Activated CD8-positive, alpha-beta memory T cell treated with anti-CD3 and anti-CD28 coated beads for 4 hours (primary cell): ENCODE measurements at places on chromosomes 3 and 15.

DNA sequence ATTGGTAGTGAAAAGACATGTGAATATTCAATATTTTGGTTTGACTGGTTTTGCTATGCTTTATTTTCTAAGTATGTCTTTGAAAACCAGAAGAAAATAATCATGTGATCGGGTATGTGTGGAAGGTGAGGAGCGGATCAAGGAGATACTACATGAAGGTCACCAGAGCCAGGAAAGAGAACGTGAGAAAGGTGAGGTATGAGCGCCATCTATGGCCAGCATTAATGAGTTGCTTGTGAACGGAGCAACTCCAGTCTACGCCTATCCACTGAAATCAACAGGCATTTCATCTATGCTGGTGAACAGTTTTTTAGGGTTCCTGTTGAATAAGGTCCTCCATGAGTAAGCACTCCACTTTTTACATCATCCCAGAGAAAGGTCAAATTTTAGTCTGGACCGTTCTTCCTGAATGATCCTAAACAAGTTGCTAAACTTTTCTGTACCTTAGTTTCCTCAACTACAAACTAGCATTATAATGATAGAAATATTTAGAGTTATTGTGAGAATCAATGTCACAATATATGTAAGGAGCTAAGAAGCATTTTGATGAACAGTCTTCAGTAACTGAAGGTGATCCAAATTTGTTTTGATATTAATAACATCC, 1435.2 kb upstream of the CADM2 start:
- no peak for DNase-seq

GRCh38 chr3:132867526-132867925, 145.3 kb upstream of the NPHP3 start:
- DNase-seq, result no peak

- no peak for DNase-seq
These were observed 194.6 kb downstream of the FAM43A start for GRCh38 chr3:194879991-194880939.

DNA sequence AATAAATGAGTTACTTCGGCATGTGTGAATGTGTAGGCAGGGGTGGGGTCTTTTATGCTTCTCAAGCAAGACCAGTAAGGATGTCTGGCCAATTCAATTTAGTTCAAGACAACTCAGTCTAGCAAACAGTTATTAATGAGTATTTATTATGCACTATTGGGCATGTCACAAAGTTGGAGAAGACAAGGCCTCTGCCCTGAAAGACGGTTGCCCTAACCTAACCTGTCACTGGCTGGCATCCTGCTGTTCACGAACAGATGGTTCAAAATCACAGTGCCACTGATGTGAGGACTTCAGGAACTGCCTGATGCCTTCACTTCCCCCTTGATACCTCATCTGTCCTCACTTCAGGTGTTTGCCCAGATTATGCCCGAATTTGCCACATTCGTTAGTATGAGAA, 217.8 kb downstream of the SOX2 start:
- no peak for DNase-seq

DNA sequence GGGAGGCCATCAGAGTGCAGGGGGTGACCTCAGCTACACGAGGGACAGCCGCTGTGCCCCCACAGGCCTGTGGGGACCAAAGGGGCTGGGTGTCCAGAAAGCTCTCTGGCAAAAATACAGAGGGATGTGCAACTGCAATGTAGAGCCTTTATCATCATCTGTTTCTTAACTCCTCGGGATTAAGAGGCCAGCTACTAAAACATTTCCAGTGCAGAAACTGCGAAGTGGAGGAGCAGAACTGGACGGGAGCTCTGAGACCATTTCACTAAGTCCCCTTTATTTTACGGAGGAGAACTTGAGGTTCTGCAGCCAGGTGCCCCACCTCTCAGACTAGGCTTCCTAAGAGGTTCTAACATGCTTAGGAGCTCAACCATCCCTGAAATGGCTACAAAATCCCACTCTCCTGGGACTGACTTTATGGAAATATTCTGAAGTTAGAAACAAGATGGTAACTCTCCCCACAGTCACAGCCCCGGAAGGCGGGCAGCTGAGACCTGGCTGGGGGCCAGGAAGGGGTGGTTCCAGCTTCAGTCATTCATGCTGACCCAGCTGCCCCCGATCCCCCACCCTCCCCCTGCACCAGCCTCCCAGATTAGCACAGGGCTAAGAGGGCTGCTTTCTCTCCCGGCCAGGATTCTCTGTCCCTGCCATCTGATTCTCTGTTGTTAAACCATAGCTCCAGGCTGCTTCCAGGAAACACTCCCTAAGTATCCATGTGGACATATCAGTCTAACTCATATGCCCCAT, 40.3 kb downstream of the UMPS start:
- no peak for DNase-seq

DNA sequence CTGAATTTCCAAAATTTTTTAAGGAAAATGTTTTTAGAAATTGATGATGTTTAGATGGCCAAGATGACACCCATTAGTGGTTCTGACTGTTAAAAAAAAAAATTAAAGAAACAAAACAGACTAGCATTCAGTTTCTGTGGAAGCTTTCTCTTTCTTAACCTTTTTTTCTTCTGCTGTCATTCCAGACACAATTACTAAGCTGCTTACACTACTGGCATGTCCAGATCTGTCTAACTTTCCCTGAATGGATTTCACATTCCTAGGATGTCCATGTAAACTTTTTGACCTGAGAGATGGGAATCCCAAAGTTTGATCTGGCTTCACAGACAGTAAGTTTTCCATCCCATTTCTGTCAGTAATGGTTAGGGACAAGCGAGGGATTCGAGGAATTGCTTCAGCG, 10.3 kb upstream of the MTMR10 start:
- no peak for DNase-seq

DNA sequence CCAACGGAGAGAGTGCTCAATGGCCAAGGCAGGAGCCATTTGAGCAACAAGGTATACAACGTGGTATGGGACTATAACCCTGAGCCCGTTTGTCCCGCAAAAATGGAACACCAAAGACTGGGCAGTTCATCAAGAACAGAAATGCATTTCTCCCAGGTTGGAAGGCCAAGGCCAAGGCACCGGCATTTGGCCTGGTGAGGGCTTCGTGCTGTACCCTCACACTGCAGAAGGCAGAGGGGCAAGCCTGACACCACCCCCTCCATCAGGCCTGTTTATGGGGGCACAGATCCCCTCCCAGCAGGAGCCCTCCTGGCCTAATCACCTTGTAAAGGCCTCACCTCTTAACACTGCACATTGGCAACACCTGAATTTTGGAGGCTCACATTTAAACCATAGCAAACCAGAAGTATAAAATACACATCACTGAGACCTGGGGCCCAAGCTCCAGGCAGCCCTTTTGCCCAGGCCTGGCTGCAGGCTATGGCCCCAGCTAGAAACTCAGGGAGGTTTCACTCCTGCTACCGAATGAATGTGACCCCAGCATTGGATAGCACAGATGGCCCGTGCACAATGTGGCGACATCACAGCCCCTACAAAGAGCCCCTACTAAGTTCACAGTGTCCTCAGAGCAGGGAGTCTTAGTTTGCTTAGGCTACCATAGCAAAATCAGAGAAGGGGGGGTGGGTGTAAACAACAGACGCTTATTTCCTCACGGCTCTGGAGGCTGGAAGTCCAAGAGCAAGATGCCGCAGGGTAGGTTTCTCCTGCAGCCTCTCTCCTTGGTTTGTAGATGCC, 47.1 kb downstream of the KLF15 start:
- DNase-seq, result no peak

DNA sequence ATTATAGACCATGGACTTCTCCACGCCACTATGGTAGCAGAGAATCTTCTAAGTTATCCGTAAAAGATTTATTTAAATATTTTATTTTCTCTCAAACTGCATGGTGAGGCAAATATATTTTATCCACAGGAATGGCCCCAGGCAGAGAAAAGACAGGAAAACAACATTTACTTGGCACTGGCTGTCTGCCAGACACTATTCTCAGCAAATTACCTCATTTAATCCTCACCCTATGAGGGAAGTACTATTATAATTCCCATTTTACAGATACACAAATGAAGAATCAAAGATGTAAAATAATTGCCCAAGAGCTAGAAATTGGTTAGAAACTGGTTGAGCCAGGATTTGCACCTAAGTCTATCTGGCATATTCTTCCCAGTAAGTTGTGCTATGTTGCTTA, 361.4 kb upstream of the IL12A start:
- DNase-seq, result no peak

DNA sequence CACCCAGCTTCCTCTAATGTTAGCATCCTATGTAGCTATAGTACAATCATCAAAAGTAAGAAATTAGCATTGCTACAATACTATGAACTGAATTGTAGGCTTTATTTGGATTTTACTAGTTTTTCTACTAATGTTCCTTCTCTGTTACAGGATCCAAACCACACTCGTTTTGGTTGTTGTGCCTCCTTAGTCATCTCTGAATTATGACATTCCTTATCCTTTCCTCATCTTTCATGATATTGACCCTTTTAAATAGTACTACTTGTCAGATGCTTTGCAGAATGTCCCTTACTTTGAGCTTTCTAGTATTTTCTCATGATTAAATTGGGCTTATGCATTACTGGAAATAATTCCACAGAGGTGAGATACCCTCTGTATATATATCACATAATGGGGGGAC, 265.4 kb downstream of the VPS13C start:
- DNase-seq, result no peak

DNA sequence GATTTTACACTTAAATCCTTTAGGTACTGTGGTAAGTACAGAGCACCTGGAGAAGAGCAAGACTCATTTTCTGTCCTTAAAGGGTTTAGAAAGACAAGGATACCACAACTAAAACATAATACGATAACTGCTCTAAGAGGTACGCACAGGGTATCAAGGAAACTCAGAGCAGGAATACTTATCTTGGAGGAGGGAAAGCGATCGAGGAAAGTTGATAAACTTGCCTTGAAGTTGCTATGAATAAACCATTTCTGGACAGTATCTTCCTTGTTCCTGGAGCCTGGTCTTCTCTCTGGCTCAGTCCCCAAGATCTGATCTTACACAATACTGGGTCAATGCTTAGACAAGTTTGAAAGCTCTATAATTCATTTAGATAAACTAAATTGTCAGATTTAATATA, 17.6 kb upstream of the GATM start:
- DNase-seq, result no peak

GRCh38 chr3:190388703-190389102, 740 bp downstream of the CLDN16 start:
- DNase-seq, result no peak

DNA sequence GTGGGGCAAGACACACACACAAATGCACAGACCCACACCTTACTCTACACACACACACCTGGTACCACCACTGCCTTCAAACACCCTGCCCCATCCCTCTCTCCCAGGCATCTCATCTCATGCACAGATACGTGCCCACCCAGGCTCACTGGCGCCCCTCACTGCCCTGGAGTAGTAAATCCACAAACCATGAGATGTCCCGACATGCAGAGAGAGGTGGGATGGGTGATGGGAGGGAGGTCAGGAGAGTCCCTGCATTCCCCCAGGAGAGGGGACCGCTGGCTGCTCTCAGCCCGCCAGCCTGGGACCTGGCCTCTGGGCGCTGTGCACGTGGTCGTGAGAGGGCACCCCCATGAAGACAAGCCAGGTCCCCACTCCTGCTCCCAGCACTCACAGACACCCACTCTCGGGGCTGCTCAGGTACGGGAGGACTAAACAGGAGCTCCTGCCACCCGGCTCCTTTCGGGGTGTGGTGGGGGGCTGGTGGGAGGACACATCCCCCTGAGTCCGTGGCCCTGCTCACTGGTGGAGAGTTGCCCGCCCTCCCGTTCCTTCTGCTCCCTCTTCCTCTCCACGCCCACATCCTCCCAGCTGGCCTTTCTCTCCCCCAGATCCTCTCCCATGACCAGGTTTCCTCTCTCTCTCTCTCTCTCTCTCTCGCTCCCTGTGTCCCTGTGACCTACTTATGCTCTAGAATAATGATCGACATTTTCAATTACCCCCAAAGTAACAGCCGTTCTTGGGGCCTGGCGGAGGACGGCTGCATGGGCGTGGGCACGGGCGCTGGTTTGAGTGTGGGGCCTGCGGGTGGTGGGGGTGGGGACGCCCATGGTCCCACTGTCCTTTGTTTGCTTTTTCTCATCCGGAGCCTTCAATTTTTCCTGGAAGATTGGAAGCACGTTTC, 18.9 kb upstream of the CSPG4 start:
- no peak for DNase-seq

DNA sequence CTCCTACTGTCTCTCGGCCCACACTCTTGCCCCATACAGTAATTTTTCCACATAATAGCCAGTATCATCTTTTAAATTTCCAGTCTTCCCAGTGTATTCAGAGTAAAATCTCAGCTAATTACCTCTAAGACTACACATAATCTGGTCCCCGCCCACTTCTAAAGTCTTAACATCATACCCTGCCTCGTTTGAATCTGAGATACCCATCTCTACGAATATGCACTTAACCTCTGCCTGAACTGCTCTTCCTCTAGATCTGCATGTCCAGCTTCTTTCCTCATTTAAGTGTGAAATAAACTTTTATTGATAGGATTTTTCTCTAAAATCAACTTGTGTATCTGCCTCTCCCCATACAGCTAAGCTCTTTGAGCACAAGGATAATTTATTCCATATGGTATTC, 34.6 kb downstream of the COPS2 start:
- DNase-seq, result no peak

DNA sequence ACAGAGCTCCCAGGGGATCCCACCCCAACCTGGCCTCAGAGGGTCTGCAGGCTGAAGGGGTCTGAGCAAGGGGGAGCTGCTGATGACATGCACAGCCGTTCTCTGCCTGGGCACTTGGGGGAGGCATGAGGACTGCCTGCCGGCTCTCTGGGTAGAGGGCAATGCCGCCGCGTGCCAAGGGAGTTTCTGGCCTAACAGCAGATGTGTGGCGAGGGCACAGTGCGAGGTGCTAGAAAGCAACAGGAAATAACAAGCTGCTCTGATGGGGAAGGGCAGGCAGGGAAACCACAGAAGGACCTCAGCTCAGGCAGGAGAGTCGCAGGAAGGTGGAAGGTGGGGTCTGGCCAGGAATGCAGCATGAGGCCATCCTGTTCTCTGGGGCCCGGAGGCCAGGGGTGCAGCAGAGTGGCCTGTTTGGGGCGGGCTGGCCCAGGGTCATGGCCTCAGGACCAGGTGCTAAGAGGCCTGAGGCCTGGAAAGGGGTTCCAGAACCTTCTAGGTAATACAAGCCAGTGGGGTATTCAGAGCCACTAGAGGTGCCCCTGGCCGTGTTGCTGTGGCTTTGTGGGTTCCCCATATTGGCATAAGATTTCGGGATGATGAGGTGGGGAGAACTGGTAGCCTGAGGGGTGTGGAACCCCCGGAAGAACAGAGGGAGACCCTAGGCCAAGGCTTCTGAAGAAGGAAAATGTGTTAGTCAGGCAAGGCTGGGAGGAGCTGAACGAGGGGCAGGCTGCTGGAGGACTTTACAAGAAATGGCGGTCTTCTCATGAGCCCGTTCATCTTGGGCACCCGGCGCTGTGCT, 41.2 kb downstream of the RGMA start:
- DNase-seq, result no peak

- no peak for DNase-seq
These were observed 784 bp upstream of the CISH start for GRCh38 chr3:50612234-50612882.
